ENCODE measurements at places on chromosomes 16 and 17.

DNA sequence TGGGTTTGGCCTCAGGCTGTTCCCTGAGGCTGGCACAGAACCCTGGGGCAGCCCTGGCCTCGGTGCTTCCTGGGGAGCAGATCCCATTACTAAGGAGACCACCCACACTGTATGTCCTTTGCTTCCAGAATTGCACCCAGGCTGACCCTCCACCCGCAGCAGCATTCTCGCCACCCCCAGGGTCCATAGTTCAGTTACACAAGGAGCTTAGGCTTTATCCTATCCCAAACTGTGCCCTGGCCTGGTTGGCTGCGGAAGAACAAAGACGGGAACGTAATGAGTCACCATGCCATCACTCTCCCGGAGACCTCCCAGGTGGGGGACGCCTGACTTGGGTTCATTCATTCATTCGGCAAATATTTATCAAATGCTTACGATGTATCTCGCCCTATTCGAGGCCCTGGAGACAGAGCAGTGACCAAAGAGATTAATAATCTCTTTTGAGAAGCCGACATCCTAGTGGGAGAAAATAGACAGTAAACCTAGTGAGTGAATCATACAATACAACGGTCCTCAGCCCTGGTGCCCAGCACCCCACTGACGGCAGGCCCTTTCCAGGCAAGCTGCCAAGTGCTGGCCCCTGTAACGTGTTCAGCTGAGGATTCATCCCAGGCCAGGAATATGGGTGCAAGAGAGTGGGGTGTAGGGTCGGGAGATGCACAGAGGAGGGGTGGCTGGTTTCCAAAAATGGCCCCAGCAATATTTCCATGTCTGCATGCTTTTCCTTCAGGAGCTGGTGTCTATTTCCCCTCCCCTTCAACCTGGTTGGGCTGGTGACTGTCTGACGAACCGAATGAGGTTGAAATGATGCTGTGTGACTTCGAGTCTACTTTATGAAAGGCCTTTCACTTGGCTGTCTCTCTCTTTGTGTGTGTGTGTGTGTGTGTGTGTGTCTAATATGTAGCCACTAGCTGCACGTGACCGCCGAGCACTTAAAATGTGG, 134.2 kb downstream of the MGAT5B start:
- no peak for DNase-seq

GRCh38 chr17:60947100-60947499, 269.4 kb downstream of the BCAS3 start:
- no peak for DNase-seq

DNA sequence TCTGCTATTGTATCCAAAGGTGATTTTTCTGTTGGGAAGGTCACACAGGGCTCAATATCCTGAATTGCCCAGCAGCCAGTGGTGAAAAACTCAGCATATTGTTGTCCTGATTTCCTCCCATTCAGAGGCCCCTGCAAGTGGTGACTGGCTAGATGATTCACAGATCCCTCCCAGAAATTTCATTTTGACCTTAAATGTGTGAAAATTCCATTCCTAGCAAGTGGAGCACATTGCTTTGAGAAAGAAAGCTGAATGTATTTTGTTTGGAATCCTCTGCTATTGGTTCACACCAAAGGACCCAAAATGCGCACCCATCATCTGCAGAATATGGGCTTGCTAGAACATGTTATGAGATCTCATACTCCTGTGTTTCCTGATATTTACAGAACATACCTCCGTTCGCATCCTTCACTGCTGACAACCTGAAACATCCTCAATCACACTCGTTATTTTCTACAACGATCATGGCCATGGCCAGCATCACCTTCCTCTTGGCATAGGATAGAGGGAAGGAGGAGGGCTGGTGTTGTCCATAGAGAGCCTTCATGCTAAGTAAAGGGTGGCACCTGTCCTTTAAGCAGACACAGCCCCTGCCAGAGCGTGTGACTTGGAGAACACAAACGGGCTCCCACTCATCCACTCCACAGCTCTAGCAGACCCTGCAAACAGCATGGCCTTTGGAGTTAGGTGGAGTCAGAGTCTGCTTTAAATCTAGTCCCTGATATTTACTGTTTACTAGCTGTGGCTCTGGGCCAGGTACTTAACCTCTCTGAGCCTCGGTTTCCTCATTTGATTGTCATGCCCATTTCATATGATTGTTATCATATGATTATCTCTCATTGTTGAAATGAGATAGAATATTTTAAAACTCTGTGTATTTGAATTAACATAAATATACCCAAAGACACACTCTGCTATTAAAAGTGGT, 30.4 kb upstream of the NFAT5 start:
- no peak for DNase-seq

GRCh38 chr17:72622661-72623433, 469.6 kb downstream of the SLC39A11 start:
- no peak for DNase-seq

DNA sequence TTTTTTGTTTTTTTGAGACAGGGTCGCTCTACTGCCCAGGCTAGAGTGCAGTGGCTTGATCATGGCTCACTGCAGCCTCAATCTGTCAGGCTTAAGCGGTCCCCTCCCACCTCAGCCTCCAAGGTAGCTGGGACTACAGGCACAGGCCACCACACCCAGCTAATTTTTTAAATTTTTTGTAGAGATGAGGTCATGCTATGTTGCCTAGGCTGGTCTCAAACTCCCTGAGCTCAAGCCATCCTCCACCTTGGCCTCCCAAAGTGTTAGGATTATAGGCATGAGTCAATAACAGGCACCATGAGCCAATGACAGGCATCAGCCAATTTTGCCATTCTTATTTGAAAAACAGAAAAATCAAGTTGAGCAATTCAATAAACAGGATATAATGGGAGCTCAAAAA, 125.0 kb downstream of the SPAG9 start:
- DNase-seq, result no peak

GRCh38 chr16:50441486-50442157, 72.8 kb upstream of the BRD7 start:
- DNase-seq, result no peak

- no peak for DNase-seq
Observed at GRCh38 chr16:47284999-47285398, 141.3 kb upstream of the NETO2 start.

All from NCI-H524 treated with DMSO at 0.1 percent for 48 hours (cell line).